Fibroblast of skin of left biceps (primary cell): ENCODE measurements at places on chromosomes 2 and 18.

GRCh38 chr2:204611764-204612163 lies 66.5 kb downstream of the PARD3B start:
- no peak for DNase-seq

GRCh38 chr18:31508781-31509180 lies 10.8 kb downstream of the DSG2 start:
- no peak for DNase-seq

- DNase-seq, result no peak
These were observed 43.3 kb upstream of the PLB1 start for GRCh38 chr2:28452534-28453081.

DNA sequence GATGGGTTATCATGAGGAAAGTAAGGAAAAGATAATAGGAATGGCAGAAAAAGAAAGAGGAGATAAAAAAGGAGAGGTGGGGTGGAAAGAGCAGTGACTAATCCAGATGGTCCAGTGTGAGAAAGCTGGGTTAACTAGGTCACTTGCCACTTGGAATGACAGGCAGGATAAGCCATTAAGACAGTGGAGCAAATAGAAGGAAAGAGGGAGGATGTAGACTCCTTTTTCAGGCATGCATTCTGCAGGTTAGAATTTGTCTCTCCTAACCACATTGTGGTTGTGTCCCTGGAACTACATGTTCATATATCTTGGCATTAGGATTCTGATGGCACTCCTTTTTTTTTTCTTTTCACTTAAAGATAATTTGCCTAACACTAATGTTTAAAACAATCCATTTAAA lies 13.4 kb upstream of the NEMP2 start:
- DNase-seq, result no peak

GRCh38 chr2:205915130-205915524 lies 170.8 kb downstream of the INO80D start:
- DNase-seq, result no peak

DNA sequence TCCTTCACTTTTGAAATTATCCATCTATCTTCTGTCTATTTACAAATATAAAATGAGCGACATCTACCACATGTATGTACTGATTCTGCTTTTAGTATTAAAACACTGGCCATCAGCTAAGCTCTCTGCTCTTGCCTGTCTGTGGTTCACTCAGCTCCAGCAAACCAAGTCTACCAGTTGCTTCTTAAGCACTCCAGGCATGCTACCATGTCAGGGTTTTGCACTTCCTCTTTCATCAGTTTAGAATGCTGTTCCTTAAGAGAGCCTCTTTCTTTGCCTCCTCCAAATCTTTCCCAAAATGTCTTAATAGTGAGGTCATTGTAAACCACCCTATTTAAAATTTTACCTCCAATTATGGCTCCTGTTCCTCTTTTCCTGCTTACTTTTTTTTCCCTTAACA lies 59.5 kb downstream of the SCN3A start:
- no peak for DNase-seq

DNA sequence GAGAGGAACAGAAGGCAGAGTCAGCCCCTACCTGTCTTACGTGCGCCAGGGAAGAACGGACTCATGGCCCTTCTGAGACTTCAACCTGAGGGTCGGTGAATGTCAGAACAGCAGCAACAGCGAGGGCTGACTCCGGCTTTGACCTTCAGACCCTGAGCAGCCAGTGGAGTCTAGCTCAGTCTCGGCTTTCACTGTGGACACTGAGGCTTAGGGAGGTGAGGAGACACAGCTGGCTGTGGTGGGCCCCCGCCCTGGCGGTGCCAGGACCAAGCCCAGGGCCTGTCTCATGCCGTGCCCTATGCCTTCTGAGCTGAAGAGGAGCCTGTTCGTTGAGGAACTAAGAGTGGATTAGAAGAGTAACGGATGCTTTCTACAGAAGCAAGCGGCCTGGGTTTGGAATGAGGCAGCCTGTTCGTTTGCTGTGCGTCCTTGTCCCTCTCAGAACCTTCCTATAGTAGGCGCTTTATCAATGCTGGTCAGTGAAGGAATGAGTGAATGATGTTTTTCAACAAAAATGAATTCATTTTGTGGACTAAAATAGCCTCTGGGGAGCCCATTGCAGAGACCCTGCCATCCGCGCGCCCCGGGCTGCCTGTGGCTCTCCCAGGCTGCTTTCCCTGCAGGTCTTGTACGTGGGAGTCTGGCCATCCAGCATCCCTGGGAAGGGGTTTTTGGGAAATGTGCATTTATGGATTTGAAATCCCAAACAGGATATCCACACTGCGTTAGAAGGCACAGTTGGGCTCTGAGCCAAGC lies 38.9 kb downstream of the ASB1 start:
- DNase-seq, result no peak

GRCh38 chr18:35739778-35740177 lies 158.2 kb downstream of the GALNT1 start:
- DNase-seq, result no peak

DNA sequence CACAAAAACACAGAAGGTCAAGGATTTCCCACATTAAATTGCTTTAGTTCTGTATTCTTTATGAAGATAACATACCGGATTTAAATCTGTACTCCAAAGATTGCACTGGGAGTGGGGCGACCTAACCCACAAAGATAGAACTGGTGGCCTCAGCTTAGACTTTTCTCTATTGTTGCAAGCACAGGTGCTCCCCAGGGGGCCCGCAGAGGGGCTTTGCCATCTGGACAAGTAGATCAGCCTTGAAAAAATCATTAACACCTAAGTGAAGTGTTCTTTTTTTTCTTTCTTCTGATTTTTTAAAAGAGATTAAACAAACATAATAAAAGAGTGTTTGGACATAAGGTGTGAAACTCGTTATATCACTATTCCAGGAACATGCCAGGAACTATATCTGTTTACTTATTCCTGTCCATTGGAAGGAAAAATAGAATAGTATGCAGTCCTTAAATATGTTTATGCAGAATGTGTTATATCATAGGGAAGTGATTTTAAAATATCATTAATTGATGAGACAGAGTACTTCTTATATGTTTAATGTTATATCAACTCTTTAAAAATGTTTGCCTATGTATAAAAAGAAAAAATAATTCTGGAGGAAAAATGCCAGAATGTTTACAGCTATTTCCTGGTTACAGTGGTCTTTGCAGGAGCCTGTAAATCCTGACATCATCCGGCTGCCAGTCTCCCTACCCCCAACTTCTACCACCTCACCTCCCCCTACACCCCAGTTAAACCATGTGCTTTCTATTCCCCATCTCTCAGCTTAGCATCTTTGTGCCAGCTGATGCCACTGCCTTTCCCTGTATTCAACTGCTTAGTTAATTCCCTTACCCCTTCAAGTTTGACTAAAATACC lies 679.2 kb downstream of the CNTNAP5 start:
- DNase-seq, result no peak

DNA sequence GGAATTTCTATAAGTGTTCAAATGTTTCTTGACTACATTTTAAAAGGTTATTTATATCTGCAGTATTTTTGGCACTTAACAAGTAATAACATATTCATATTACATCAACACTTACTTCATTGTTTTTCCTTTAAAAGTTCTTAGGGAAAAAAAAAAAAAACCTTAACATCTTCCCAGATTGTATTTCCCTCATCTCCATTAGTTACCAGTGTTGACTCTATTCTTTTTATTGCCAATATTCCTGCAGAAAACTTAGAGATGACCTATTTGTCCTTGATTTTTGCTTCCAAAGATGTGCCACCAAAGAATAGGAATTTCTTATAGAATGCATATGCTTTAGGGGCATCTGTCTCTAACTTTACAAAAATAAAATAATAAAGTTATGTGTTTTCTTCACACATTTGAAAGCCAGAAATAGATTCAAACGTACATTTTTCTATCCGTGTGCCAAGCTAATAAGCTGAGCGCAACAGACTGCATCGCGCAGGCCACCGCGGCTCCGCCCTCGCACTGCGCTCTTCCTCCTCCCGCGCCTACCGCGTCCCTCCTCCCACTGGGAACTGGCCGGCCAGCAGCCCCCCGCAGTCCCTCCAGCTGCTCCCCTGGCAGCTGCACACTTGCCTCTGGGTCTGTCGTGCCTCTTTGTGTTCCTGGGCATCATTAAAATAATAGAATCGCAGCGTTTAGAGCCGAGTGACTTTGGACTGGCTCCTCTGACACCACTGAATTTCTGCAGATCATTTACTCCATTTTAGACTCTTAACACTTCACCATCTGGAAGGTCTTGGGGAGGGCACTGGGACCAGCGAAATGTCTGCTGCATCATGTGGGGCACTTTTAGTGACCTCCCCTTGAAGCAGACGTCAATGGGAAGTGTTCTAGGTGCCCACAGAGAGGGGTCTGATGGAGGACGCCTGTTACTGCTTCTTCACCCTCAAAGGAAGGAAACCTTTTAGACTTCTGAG lies 21.2 kb upstream of the NAB1 start:
- no peak for DNase-seq

GRCh38 chr2:20242727-20243377 lies 17.9 kb upstream of the SDC1 start:
- no peak for DNase-seq

DNA sequence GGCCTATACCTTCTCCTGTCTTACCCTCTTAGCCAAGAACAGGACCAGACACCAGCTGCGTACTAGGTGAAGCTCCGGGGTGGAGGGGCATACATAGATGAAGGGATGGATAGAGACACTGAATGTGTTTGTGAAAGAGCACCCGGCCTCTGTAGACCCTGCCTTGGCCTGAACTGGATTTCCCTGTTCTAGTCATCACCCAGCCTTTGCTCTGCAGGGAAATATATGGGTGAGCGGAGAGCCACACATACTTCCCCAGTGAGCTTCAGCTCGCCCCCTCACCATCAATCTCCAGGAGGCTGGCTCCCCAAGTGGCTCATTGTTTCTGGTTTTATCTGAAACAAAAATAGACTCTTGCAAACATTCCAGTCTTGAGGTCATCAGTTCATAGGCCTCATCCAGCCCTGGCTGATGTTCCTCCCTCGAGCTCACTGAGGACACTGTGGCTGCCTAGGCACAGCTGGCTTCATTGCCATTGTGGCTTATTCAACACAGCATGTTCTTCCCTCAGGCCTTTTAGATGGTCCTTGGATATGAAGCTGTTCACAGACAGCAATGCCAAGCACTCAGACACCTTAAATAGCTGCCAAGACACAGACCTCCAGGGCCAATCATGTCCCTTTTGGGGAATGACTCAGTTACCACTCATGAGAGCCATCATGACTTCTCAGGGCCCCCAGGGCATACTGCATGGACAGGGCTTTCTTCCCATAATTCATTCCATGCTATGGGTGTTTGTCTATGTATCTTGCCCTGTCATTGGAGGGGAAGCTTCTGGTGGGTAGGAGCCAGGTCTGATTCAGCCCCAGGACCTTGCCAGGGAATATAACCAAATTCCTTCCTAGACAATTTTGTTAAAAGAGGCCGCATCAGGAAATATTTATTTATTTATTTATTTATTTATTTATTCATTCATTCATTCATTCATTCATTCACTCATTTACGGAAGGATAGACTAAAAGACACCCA lies 82.4 kb downstream of the TTC32 start:
- DNase-seq, result no peak

DNA sequence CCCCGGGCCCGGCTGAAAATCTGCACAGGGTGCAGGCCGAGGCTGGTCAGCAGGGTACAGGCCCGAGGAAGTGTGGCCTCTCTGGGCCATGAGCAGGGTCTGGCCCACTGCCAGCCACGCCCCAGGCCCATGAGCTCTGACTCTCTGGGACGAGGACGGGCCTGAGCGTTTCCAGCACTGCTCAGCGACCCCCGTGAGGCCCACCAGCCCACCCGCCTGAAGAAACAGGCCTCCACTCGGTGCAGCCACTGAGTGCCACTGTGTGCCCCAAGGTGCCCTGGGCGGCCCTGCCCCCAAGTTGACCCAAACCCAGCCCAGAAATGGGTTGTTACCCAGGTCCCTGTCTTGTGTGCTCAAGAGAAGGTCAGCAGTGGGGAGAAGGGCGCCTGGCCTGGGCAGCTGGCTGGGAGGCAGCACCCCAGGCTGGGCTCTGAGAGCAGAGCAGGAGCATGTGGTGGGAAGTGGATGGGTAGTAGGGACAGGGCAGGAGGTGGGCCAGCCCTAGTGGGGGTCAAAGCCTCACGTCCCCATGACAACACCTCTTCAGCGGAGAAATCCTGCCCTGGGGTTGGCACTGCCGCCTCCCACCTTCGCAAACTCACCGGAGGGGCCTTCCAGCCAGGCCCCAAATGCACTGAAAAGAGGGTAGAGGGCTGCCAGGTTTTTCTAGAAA lies 2.1 kb upstream of the SNED1 start:
- no peak for DNase-seq

DNA sequence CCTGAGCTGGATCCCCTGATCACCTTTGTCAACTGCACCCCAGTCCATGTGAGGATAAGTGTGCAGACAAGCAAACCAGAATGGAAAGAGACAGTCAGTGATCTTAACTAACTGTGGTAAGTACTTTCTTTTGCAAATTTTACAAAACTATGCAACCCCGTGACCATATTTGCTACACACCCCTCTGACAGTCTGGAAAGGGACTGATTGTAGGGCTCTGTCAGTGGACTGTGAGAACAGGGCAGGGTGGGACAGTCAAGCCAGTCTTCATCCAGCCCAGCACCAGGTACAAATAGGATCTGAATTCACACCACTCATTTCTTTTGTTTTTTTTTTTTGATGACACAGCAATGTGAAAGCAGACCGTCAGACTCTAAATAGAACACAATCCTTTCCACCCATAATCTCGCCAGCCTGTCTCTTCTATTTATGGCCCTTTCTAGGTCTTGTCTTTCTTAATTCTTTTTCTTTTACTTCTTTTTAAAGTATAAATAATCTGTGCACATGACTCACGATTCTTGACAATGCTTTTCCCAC lies 165.6 kb downstream of the ARL6IP6 start:
- DNase-seq, result no peak

- DNase-seq, result no peak
These were observed 105.6 kb downstream of the MYO1B start for GRCh38 chr2:191350826-191351225.

DNA sequence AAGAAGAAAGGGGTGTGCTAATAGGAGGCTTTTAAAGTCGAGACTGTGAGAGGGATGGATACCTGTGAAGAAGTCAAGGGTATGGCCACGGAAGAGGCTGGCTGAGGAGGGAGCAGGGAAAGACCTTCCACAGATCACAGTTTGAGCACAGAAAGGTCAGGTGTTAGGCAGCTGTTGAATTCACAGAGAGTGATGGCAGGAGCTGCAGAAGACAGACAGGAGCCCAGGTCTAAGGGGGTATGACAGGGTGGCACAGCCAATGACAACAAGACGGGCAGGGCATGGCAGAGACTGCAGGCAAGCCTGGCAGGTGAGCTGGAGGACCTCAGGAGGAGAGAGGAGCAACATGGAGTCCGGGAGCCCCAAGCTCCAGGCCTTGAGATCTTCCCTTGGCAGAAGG lies 163.1 kb downstream of the LAMA1 start:
- DNase-seq, result no peak

DNA sequence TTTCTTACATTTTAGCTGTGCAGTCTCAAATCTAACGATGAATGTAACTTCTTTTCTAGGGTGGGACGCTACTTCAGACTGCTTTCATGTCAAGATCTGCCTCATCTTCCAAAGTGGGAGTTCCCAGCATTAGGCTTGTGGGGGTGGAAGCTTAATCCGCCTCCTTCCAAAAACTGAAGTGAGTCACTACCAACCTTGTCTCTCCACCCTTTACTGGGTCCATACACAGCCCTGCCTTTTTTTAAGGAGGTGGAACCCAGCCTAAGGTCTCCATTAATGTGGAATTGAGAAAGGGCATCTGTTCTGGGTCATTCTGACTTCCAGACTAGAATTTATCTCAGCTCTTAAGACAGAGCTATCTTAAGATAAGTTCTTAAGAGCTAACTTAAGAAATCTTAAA lies 42.0 kb upstream of the NFE2L2 start:
- DNase-seq, result no peak

- DNase-seq, result peak; percentile 12
These were observed 19.0 kb downstream of the INO80C start for GRCh38 chr18:35478520-35479435.
